ENCODE measurements at places on chromosomes 13 and 19.

GRCh38 chr19:4447327-4448146 is 10.1 kb downstream of the UBXN6 start:
- peaks cover 74% of the 10 kb centered on the region for H3K36me3 ChIP-seq
- H3K4me1 ChIP-seq, result no peaks in the 10 kb centered on the region
- no peak overlapping the region for H3K4me3 ChIP-seq
- no peaks in the 10 kb centered on the region for H3K27me3 ChIP-seq
- H3K27ac ChIP-seq, result no peak overlapping the region

GRCh38 chr19:16327501-16327900 is 2.9 kb downstream of the KLF2 start:
- DNase-seq, result no peak
- no peaks in the 10 kb centered on the region for H3K27me3 ChIP-seq
- peaks cover 25% of the 10 kb centered on the region for H3K4me1 ChIP-seq
- H3K27ac ChIP-seq, result peak overlapping the region; percentile 89

- DNase-seq, result no peak
- H3K27ac ChIP-seq, result no peak overlapping the region
- H3K4me3 ChIP-seq, result no peak overlapping the region
- H3K4me1 ChIP-seq, result peaks cover 6% of the 10 kb centered on the region
- no peaks in the 10 kb centered on the region for H3K36me3 ChIP-seq
- H3K27me3 ChIP-seq, result peaks cover 26% of the 10 kb centered on the region
Observed at GRCh38 chr19:3882041-3882384, 1.5 kb downstream of the ATCAY start.

DNA sequence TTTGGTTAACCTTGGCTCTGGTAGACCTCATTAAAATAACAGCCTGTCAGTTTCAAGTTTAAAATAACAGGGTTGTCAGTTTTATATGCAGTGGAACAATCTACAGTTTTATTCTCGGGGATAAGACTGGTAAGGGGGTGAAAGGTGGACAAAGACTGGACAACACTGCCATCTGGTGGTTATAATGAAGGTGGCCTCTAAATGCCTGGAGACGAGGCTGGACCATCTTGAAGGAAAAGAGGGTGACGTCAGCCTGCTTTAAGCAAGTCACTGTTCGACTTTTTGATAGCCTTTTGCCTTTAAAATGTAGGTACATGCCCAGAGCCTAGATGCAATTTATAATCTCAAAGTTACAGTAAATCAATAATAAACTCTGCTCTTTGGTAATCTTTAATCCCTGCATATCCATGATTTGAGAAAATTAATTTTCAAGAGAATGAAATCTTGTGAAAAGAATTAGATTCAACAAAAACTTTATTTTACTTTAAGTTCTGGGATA is 117.0 kb downstream of the DCT start:
- H3K4me1 ChIP-seq, result no peaks in the 10 kb centered on the region
- no peak overlapping the region for H3K27ac ChIP-seq
- H3K36me3 ChIP-seq, result no peaks in the 10 kb centered on the region
- H3K27me3 ChIP-seq, result no peaks in the 10 kb centered on the region
- DNase-seq, result peak; percentile 41
- no peak overlapping the region for H3K4me3 ChIP-seq

DNA sequence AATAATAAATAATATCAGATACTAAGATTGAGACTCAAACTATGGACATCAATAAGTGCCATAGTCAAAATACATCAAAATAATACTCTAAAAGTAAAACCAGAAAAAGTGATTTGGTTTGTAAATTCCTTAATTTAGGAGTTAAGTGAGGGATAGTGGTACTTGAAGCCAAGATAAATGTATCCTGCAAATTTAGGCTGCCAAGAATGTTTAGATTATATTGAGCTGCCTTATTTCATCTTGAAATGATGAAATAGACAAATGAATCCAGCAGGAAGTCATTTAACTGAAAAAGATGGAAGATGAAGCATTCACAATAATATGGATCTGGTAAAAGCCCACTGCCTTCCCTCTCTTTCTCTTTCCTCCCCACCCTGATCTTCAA is 112.3 kb downstream of the LRCH1 start:
- no peak overlapping the region for H3K27ac ChIP-seq
- H3K36me3 ChIP-seq, result peaks cover under 1% of the 10 kb centered on the region
- no peak for DNase-seq

DNA sequence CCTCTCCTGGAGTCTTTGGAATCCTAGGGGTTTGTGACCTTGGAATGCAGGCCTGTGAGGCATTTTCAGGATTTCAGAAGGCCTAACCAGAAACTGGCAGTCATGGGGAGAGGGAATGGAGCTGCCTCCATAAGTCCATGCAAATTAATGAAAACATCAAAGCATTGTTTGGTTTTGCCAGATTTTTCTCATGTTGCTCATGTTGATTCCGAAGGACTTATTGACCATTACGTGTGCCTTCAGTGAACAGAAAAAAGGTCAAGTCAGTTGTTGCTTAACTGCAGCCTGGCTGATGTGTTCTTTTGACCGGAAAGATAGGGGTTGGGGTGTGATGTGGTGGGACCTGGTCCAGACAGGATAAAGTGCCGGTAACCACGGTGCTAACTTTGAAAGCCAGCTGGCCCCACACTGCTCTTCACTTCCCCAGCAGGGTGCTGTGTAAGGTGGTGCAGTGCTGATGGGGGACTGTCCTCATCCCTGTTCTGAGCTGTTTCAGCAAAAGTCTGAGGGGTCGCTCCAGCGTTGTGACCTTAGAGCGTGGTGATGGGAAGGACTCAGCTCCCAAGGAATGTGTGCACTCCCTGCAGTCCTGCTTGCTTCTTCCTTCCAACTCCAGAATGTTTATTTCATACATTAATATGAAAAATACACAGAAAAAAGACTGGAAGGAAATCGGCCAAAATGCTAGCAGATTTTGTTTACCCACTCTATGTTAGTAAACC is 3.5 kb downstream of the RNF113B start:
- no peak overlapping the region for H3K27ac ChIP-seq
- DNase-seq, result no peak
- H3K4me1 ChIP-seq, result no peaks in the 10 kb centered on the region
- no peak overlapping the region for H3K4me3 ChIP-seq

- H3K4me3 ChIP-seq, result no peak overlapping the region
- H3K36me3 ChIP-seq, result no peaks in the 10 kb centered on the region
- H3K27ac ChIP-seq, result no peak overlapping the region
- peaks cover 22% of the 10 kb centered on the region for H3K27me3 ChIP-seq
- no peaks in the 10 kb centered on the region for H3K4me1 ChIP-seq
Observed at GRCh38 chr19:49067554-49067953, 2.9 kb upstream of the NTF4 start.

GRCh38 chr13:65631078-65631477 is 1599.1 kb downstream of the PCDH9 start:
- no peak overlapping the region for H3K27ac ChIP-seq
- no peaks in the 10 kb centered on the region for H3K4me1 ChIP-seq
- DNase-seq, result no peak
- H3K36me3 ChIP-seq, result no peaks in the 10 kb centered on the region
- H3K4me3 ChIP-seq, result no peak overlapping the region
- no peaks in the 10 kb centered on the region for H3K27me3 ChIP-seq

- H3K27me3 ChIP-seq, result no peaks in the 10 kb centered on the region
- H3K27ac ChIP-seq, result no peak overlapping the region
- DNase-seq, result no peak
- no peaks in the 10 kb centered on the region for H3K36me3 ChIP-seq
Observed at GRCh38 chr13:110265341-110265681, 41.6 kb downstream of the COL4A1 start.

GRCh38 chr13:65936249-65936648 is 1293.9 kb downstream of the PCDH9 start:
- no peak overlapping the region for H3K27ac ChIP-seq
- no peaks in the 10 kb centered on the region for H3K27me3 ChIP-seq
- no peaks in the 10 kb centered on the region for H3K36me3 ChIP-seq
- no peaks in the 10 kb centered on the region for H3K4me1 ChIP-seq
- DNase-seq, result no peak

DNA sequence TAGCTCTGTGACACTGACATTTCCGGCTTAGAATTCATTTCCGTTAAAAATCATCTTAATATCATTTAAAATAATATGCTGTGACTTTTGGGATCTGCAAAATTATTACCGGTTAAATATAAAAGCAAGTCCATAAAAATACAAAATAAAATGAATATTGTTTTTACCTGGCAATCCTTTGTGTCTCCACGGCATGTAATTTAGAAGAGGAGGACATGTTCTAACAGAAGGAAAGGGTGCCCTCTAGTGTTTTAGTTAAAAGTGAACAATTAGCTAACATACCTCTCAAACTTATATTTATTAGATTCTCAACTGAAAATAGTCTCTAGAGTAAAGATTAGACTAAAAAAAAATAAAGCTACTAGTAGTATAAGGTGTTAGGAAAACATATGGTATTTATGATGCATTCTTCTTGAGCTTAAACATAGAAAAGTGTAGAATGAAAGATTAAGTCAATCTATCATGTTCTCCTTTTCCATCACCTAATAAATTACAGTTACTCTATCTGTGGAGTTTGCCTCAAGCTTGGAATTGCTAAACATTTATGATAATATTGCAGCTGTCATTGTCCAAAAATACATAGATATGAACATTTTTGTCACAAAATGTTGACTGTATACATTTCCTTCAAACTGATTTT is 676.7 kb upstream of the SPRY2 start:
- H3K27me3 ChIP-seq, result no peaks in the 10 kb centered on the region
- DNase-seq, result no peak
- H3K27ac ChIP-seq, result no peak overlapping the region
- H3K4me3 ChIP-seq, result no peak overlapping the region
- H3K36me3 ChIP-seq, result no peaks in the 10 kb centered on the region

- H3K4me1 ChIP-seq, result no peaks in the 10 kb centered on the region
- H3K36me3 ChIP-seq, result no peaks in the 10 kb centered on the region
- H3K4me3 ChIP-seq, result no peak overlapping the region
- H3K27me3 ChIP-seq, result no peaks in the 10 kb centered on the region
- DNase-seq, result no peak
Observed at GRCh38 chr13:34076943-34077703, 259.2 kb downstream of the RFC3 start.

GRCh38 chr13:113114511-113115362 is 7.9 kb upstream of the F10 start:
- no peak overlapping the region for H3K4me3 ChIP-seq
- H3K27ac ChIP-seq, result no peak overlapping the region
- no peak for DNase-seq
- peaks cover 6% of the 10 kb centered on the region for H3K27me3 ChIP-seq
- H3K36me3 ChIP-seq, result no peaks in the 10 kb centered on the region

DNA sequence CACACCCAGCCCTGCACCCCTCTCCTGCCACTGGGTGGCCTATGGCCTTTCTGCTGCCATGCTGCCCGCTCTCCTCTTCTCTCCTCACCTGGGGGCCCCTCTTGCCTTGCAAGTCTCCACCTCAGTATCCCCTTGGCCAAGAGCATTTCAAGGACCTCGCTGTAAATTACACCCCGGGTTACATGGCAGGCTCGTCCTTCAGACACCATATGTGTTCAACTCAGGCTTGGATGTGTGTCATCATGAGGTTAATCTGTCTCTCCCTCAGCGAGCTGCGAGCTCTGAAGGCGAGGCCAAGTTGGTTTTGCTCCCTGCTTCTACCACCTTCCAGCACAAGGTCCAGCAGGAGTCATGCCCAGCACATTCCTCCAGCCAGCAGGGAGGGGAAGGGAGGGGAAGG is 74.8 kb upstream of the TM9SF2 start:
- H3K4me3 ChIP-seq, result no peak overlapping the region
- no peaks in the 10 kb centered on the region for H3K27me3 ChIP-seq
- H3K36me3 ChIP-seq, result no peaks in the 10 kb centered on the region
- DNase-seq, result no peak

GRCh38 chr13:43389983-43390382 is 366.6 kb downstream of the DNAJC15 start:
- no peaks in the 10 kb centered on the region for H3K27me3 ChIP-seq
- no peaks in the 10 kb centered on the region for H3K4me1 ChIP-seq
- H3K36me3 ChIP-seq, result no peaks in the 10 kb centered on the region
- no peak overlapping the region for H3K4me3 ChIP-seq
- H3K27ac ChIP-seq, result no peak overlapping the region

DNA sequence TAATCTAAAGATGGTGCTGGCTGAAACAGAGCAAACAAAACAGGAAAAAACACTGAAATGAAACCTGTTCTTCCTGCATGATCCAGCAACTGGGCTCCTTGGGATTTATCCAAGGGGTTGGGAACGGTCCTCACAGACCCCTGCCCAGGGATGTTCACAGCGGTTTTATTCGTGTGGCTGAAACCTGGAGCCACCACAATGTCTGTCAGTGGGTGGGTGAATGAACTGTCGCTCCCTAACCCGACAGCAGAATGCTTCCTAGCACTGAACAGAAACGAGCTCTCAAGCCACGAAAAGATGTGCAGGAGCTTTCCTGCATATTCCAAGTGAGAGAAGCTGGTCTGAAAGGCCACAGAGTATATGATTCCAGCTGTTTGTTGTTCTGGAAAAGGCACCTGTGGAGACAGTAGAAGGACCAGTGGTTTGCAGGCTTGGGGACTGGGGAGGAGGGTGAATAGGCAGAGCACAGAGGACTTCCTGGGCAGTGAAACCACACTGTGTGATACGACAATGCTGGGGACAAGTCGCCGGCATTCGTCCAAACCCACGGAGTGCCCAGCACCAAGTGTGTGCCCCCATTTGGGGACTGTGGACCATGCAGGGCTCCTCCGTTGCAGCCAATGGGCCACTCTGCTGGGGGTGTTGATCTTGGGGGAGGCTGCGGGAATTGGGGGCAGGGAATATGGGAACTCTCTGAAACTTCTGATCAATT is 73.9 kb downstream of the TEX29 start:
- no peaks in the 10 kb centered on the region for H3K4me1 ChIP-seq
- H3K36me3 ChIP-seq, result no peaks in the 10 kb centered on the region
- no peak overlapping the region for H3K4me3 ChIP-seq
- H3K27ac ChIP-seq, result no peak overlapping the region
- no peak for DNase-seq
- H3K27me3 ChIP-seq, result no peaks in the 10 kb centered on the region

- H3K27me3 ChIP-seq, result no peaks in the 10 kb centered on the region
- no peaks in the 10 kb centered on the region for H3K4me1 ChIP-seq
- no peak overlapping the region for H3K4me3 ChIP-seq
- H3K36me3 ChIP-seq, result no peaks in the 10 kb centered on the region
Observed at GRCh38 chr13:29605860-29606526, 10.5 kb upstream of the SLC7A1 start.

All from effector memory CD4-positive, alpha-beta T cell (primary cell).